ENCODE measurements at places on chromosomes 3 and 15.

DNA sequence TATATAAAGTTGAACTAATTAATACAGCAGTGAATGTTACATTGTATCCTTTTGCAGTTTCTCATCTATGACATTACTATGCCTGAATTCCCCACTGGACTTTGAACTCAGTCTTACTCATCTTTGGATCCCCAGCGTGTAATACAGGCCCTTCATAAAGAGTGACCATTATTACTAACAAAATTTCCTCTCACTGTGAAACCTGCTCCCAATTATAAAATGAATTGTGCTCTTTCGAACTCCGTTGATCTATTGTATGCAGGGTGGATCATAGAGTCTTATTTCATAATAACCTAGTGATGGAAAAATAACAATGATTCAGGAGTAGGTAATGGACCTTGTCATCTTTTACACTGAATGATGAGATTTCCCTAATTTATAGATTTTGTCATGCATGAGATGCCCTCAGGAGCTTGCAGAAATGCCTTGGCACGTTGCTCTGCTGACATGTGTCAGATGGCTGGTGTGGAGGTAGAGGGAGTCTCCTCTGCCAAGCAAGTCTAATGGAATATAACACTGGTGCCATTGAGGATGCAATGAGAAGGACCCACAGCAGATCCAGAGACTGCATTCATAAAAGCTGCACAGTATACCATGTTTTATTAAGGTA, 25.5 kb downstream of the B3GNT5 start:
- no peak for DNase-seq

DNA sequence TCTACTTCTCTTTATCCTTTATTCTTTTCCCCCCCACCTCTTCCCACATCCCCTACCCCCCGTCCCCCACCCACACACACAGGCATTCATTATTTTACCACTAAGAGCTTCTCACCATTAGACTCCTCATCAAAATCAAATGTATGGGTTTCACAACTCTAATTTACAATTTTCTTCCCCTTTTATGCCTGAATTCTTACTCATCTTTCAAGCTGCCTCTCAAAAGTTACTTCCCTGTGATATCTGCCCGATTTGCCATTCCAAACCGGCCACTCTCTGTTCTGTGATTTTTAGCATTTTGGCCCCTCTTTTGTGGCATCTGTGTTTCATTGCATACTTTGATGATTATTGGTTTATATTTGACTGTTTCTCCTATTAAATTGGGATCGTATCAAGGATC, 42.2 kb downstream of the SLC9A9 start:
- DNase-seq = no peak

DNA sequence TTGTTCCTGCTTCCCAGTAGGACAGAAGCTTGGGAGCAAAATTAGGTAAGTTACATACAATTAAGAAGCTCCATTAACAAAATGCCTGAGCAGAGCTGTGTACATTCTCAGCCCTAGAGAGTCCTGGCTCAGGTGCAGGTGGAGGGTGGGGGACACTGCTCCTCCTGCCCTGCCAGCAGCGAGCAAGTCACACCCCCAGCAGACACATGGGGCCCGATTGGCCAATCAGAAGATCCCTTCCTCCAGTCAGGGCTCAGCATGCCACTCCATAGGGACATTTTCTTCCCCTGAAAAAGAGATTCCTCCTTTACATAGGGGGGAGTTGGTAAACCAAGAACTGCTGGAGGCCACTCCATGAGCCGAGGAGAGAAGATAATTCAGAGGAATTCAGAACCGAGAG, 62.1 kb downstream of the PLXNA1 start:
- no peak for DNase-seq

DNA sequence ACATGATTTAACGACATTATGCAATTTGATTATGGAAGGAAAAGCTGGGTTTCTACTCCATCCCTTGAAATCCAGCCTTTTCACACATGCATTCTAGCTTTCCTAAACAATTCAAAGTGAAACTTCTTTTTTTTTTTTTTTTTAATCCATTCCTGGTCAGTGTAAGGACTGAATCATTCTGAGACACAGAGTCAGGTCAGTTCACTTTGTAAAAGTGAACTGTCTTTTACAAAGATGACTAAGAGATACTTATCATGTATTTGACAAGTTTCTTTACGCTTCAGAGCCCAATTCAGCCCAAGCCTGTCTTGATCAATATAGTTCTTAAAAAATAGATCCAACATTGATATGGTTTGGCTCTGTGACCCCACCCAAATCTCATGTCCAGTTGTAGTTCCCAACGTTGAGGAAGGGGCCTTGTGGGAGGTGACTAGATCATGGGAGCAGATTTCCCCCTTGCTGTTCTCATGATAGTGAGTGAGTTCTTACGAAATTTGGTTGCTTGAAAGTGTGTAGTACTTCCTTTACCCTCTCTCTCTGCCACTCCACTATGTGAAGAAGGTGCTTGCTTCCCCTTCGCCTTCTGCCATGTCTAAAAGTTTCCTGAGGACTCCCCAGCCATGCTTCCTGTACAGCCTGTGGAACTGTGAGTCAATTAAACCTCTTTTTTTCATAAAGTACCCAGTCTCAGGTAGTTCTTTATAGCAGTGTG, 345.6 kb upstream of the THBS1 start:
- no peak for DNase-seq

DNA sequence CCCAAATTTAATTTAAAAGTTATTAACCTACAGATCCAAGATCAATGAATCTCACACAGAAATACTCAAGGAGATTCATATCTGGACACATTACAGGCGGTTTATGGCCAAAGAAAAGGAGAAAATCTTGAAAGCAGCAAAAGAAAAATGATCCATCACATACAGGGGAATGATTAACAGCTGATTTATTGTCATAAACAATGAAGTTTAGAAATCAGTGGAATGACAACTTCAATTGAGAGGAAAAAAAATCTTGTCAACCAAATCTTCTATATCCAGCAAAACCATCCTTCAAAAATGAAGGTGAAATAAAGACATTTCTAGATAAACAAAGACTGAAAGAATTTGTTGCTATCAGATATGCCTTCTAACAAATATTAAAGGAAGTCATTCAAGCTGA, 156.2 kb upstream of the SEMA6D start:
- no peak for DNase-seq

GRCh38 chr3:112514527-112515128, 15.4 kb upstream of the BTLA start:
- no peak for DNase-seq

DNA sequence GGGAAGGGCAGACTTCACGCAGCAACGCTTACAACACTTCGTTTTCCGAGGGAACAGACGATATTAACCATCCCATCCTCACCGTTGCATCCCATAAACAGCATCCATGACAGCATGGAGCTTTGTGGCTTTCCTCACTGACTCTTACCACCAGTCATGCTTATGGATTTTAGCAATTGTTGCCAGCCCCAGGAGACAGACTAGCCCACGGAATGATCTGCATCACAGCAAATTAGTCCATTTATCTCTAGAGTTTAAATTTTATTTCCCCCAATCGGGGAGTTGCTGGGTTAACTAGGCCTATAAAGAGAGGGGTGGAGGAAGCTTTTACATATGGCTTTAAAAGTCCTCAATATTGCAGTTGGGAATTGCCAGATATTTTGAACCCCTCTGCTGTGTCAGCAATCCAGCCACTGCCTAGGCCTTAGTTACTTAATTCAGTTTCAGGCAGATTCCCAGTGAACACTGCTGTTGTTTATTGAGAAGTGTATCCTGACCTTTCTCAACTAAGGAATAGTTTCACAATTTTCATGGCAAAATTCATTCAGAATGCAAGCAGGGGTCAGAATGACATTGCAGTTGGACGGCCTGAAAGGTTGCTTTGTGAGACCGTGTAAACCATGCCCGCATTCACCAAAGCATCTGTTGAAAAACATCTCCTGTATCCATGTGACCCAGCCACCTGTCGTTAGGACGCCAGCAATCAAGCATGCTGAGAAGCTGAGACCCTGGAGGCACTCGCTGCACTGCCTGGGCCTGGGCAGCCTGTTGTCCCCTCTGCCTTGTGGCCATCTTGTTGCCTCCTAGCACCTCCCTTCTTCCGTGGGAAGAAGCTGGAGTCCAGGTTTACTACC, 397.4 kb upstream of the TPM1 start:
- no peak for DNase-seq

- DNase-seq = no peak
These were observed 328.5 kb downstream of the NAALADL2 start for GRCh38 chr3:175187586-175187985.

GRCh38 chr15:48336940-48337339, 5.7 kb downstream of the DUT start:
- DNase-seq = no peak

DNA sequence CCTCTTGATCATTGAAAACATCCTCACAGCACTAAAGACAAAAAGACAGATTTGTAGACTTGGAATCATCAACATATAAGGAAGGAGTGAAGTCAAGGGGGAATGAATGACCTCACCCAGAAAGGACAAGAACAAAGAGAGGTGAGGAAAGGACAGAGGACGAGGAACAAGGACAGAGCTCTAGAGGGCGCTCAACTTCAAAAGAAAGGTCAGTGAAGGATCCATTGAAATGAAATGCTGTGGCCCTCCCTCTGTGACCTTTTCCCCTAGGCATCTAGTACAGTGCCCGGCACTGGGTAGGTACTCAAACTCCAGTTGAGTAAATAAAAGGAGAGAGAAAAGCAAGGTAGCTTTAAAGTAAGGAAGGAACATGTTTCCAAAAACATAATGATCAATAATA, 2.6 kb downstream of the ATP8B4 start:
- no peak for DNase-seq

DNA sequence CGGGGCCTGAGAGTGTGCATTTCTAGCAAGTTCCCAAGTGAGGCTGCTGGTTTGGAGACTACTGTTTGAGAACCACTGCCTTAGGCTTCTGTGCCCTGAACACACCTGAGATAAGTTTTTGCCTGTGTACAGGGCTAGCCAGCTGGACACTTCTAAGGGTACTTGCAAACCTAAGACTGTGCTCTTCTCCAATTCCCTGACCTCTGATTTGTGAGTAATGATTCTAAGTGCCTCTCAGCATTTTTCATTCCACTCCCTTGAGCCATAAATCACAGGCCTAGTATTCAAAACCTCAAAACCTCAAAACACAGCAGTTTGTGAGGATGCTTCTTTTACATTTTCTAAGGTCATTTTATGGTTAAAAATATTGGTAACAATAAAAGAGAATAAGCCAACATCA, 148.4 kb downstream of the CHST2 start:
- no peak for DNase-seq

GRCh38 chr15:74062236-74062635, 20.1 kb downstream of the GOLGA6A start:
- no peak for DNase-seq

GRCh38 chr3:132231633-132232032, 85.6 kb upstream of the ACP3 start:
- no peak for DNase-seq

DNA sequence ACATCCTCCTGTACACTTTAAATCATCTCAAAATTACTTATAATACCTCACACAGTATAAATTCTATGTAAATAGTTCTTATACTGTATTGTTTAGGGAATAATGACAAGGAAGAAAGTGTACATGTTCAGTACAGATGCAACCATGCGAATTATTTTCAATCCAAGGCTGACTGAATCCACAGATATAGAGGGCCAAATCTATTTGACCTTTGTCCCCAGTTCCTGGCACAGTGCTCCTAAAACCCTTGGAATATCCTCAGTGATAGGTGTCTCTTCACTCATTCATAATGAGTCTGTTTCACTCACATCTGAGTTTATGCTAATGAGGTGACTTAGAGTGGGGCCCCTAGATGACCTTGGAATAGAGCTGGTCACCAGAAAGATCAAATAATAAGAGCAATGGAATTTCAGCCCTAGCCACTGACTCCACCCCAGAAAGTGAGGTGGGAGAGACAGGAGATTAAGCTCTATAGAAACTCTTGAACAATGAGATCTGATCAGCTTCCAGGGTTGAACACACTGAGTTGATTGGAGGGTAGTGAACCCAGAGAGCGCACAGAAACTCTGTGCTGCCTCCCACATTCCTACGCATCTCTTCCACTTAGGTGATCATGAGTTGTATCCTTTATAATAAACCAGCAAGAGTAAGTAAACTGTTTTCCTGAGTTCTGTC, 65.3 kb downstream of the ADAM10 start:
- DNase-seq = no peak

DNA sequence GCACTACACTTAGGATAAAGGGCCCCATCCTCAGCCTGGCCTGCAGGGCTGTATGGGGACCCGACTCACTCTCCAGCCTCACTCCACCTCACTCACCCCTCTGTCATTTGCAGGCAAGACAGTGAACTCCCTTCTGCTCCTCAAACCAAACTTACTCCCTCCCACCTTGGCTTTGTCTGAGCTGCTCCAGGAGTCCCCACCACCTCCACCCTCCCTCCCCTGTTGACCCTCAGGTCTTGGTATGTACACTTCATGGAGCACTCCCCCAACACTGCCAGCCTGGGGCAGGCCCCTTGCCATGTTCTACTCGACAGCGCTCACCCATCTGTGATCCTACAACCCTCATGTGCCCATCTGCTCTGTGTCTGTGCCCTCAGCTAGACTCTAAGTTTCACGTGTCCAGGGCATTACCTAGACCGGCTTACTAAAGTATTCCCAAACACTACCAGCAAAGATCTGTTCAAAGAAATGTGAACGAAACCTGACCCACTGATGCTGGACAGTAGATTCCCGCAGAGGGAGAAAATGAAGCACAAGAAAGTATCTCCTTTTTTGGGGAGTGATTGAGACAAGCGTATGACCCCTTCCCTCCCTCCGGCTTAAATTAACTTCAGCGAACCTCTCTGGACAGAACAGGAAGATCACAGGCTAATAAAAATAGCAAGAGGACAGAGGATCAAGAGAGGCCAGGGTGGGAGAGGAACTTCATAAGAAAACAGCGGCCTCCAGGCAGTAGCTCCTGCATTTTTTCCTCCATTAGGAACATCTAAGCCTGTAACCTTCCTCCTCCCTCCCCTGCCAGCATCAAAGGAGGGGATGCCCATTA, 113.2 kb downstream of the RFTN1 start:
- DNase-seq = no peak

DNA sequence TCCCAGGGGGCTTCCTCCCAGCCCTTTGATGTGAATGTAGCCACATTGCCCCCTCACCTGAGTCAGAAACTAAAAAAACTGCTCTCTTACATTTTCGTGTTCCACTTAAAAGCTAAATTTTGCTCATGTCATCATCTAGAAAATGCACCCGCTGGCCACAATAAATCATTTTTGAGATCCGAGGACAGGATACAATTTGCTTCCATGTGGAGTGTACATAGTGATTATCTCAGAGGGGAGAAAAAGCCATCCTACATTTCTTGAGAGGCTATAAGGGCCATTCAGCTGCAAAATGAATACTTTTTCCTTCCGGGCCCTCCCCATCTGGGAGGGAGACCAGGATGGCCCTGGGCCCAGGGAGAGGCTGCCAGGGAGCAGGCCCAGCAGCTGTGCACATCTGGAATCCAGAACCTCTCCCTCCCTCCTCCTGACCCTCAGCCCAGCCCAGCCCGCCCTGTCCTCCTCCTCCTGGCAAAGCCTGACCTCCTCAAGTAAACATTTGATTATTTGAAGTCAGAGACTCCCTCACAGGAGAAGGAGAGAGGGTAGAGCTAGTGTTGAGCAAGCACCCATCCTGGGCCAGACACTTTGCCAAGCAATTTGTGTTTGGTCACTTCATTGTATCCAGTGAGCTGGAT, 59.1 kb downstream of the CORO2B start:
- DNase-seq = no peak

GRCh38 chr3:172315401-172316091, 132.7 kb downstream of the GHSR start:
- no peak for DNase-seq

- DNase-seq = no peak
These were observed 108.8 kb downstream of the TOP2B start for GRCh38 chr3:25555695-25556437.

Measured in neural crest cell (in vitro differentiated cells).